ENCODE measurements at places on chromosomes 4 and X.

DNA sequence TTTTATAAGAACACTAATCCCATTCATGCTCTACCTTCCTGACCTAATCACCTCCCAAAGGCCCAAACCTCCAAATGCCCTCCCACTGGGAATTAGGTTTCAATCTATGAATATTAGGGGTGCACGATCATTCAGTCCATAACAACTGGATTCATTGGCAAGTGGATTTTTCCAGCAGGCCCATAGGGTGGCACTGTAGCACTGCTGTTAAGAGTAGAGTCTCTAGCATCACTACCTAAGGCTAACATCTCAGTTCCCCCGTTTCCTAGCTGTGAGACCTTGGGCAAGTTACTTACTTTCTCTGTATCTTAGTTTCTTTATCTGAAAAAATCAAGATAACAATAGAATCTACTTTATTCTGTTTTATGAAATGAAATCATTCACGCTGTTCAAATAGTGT is 315.8 kb downstream of the STIM2 start:
- no peak for DNase-seq

DNA sequence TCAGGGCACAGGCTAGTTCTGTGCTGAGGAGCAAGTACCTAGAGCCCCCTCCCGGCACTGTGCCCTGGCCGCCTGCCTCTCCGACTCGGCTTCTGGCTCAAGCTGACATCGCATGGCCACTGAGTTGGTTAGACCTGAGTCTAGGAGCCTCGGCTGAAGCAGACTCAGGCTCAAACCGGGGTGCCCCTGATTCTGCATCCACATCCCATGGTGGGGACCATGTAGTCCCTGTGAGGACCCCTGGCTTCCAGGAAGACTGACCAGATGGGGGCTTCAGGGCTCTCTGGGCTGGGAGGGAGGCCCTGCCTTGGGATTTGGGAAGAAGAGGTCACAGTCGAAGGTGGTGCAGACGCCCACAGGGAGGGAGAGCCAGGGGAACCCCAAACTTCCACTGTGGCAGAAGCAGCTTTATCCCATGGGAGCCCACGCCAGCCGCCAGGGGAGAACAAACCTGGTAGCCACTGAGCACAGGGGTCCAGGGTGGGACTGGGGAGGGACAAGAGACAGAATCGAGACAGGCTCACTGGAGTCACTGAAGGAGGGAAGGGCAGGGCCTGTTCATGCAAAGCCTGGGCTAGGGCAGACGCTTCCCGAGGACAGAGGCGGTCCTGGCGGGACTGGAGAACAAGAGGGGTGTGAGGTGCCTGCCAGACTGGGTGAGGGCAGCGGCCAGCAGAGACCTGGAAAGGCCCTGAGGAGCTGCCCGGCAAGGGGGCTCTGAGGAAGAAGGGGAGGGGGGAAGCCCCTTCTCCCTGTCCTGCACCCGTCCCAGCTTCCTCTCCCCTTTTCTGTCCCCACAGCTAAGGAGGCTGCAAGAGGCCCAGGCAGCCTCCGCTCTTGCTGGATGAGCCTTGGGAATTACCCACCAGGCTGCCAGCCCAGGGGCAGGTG is 1.1 kb downstream of the PDE6B start:
- DNase-seq = no peak

- DNase-seq = no peak
Measured at GRCh38 chrX:39194673-39195072, 393.4 kb downstream of the MID1IP1 start.

DNA sequence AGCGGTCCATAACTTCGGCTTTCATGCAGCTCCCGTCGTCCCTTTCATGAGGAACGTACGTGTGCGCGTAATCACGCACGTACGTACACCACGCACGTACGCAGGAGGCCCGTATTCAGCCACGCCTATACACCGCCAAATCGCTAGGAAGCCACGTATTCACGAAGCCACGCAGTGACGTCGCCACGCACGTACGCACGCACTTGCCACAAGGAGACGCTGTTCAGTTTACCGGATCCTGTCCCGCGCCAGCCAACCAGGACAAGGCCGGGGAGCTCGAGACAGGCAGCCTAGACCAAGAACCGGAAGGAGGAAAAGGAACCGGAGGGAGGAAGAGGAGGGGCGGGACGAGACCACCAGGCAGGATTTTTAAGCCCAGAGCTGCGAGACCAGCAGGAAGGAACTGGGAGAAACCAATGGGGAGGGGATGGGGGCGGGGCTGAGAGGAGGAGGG is at the start of gene EOLA2:
Gene EOLA2, minus strand, starts transcription at position 65 of the 454 bp plus-strand sequence. CDS start 4,617 bp downstream, outside the sequence.
- DNase-seq = peak; percentile 80

DNA sequence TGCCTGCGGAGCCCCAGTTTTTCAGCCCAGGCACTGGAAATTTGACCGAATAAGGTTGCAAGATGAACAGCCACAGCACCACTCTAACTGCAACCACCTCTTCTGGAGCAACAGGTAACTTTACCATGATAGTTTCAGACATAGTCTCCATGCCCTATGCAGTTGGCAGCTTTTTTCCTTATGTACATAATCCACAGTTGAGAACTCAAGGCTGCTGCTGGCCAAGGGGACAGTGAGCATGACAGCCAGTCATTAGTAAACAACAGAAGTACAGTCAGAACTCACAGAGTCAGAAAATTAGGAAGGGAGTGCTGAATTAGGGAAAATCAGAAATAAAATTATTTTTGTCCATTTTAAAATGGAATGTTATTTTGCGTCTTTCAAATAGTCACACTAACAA is 192.7 kb upstream of the NHS start:
- DNase-seq = no peak

DNA sequence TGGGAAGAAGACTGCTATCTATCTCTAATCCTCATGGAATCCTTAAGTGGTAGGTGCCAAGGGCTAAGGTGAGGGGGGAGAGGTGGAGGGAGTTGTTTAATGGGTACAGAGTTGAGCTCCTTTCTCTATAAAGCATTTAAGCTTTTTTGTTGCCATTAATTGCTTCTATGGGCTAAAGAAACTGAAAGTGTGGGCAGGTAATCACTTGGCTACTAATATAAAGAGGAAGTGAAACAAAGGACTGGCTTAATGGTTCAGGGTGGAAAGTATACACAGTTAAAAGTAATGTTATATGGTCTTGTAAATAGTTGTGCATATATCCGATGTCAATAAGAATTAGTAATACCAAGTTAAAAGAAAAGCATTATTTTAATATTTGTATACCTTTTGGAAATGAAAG is 83.9 kb downstream of the POLA1 start:
- no peak for DNase-seq

DNA sequence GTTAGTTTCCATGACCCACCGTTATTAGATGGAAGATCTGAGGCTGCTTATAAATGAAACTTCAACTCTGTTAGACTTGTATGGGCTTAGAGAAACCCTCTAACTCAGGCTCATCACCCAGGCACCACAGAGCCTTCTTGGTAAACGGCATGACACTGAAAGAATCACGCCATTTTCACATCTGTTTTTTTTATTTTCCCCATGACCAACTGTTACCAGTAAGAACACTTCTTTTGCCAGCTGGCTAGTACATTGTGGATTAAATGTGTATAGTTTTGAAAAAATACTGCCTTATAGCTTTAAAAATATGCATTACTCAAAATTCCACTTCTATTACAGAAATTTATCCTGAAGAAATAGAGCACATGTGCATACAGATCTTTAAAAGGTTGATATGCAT is 48.0 kb upstream of the APELA start:
- DNase-seq = no peak

DNA sequence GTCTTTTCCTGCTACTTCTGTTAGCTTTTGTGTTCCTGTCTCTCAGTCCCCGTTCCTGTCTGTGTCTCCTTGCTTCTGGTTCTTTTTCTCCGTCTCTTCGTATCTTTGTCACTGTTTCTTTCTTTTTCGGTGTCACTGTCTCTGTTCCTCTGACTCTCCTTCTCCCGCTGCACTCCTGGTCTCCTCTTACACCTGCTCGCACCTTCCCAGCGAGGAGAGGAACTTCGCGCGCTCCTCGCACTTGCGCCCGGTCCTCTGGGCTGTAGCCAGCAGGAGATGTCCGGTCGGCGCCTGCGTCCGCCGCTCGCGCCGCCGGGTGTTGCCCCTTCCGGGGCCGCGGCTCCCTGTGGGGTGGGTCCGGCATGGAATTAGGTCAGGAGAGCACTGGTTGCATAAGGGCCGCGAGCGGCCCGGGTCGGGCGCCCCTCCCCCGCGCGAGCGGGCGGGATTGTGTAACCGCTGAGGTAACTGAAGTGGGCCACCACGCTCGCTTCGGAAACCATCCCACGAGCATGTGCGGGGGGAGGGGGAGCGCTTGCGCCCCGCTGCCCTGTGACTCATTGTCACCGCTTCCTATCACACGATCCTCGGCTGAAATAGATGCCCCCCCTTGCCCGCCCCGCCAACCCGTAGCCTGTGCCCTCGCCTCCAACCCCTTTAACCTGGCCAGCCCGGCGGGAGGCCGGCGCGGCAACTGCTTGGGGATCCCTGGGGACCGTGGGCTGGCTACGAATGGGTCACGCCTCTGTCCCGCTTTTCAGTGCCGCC is 1.6 kb downstream of the LONRF3 start:
- DNase-seq = peak; percentile 40

DNA sequence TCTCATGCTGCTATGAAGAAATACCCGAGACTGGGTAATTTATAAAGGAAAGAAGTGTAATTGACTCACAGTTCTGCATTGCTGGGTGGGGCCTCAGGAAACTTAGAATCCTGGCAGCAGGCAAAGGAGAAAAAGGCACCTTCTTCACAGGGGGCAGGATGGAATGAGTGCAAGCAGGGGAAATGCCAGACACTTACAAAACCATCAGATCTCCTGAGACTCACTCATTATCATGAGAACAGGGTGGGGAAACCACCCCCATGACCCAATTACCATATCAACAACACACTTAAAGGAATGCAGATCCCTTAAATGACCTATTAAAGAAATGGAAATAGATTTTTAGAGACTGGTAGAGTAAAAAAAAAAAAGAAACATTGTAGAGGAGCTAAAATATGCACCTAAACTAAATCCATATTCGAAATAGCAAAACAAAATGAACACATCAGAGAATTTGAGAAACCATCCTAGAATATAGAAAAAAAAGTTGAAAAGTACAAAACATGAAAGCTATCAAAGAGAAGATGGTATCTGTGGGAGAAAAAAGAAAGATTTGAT is 104.3 kb upstream of the UGT8 start:
- no peak for DNase-seq

GRCh38 chrX:4150259-4150658 is 436.8 kb upstream of the PRKX start:
- DNase-seq = no peak

GRCh38 chr4:24849756-24850155 is 54.4 kb downstream of the SOD3 start:
- no peak for DNase-seq

DNA sequence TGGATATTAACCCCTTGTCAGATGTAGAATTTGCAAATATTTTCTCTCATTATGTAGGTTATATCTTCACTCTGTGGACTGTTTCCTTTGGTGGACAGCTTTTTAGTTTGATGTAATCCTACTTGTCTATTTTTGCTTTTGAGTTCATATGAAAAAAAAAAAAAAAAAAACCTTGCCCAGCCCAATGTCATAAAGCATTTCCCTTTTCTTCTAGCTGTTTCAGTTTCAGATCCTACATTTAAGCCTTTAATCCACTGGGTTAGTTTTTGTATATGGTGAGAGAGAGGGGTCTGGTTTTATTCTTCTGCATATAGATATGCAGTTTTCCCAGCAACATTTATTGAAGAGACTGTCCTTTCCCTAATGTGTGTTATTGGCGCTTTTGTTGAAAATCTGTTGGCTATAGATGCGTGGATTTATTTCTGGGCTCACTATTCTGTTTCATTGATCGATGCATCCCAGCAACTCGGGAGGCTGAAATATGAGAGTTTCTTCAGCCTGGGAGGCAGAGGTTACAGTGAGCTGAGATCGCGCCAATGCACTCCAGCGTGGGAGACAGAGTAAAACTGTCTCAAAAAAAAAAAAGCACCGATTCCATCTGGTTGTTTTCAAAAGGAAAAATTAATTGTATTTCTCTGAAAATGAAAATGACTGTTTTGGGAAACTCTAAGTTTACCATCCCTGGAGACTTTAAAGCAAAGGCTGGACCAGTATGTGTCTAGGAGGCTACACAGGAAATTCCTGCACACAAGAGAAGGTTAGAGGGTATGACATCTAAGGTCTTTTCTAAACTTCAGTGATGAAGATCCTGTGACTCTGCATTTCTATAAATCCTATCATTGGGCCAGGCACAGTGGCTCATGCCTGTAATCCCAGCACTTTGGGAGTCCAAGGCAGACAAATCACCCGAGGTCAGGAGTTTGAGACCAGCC is 35.6 kb downstream of the STEEP1 start:
- no peak for DNase-seq

DNA sequence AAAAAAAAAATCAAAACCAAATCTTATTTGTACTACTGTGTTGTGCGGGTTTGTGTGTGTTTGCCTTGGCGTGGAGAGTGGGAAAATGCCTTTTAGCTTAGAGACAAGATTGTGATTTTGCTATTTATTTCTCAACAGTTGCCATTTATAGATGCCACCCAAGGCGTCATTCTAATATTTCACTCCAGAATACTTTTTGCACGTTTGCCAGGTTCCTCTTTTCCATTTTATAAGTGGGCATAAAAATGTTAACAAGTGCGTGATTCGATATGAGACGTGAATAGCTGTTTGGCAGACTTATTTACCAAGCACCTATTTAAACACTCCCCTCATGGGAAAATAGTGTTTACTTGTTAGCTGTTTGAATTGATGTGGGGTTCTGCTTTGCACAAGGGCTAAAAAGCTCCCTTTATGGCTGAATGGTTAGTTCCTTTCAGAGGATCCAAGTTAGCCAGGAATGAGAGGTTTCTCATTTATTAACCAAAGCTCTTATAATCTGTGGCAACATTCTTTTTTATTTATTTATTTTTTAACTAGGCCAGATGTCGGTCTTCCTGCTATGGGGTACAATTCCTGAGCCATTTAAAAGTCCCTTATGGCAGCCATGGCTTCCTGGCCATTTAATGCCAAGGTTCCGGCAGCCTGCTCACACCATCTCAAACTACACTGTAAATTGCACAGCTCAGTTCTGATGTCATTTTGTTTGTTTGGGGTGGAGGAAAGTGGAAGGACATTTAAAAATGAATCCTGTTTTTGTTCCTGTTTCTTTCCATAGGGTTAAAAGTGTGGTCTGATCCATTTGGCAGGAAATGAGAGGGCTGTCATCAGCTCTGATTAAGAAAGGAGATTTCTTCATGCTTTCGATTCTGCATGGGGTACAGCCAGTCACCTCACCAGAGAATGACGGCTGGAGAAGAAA is 14.6 kb downstream of the SMIM20 start:
- no peak for DNase-seq

GRCh38 chrX:47571215-47571614 is 10.2 kb downstream of the ARAF start:
- no peak for DNase-seq

GRCh38 chrX:129115104-129115503 is 408.2 kb downstream of the SMARCA1 start:
- DNase-seq = no peak

DNA sequence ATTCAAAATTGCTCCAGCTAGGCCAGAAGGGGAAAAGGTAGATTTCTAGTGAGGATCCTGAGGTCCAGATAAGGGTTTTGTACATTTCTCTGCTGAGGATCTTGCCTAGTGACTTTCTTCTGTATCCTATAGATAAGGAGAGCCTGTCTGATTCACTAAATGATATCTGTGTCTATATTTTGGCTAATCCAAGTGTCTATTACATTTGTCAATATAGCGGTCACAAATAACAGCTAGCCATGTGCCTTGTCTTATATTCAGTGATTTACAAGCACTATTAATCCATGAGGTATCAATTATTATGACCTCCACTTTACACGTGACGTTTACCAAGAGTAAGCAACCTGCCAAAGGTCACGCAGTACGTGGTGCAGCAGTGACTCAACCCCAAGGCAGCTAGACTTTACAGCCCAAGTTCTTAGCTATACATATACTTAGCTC is 41.6 kb downstream of the TMEM165 start:
- DNase-seq = no peak

GRCh38 chr4:6201580-6202091 is 1.3 kb upstream of the JAKMIP1 start:
- no peak for DNase-seq

- no peak for DNase-seq
Measured at GRCh38 chr4:186725469-186726425, 2.1 kb upstream of the FAT1 start.

Measured in thoracic aorta (tissue), 2 donors.